Aorta (tissue), 5 donors: ENCODE measurements at places on chromosomes 4 and X.

GRCh38 chr4:156197216-156197615, 243.6 kb upstream of the CTSO start:
- no peak for DNase-seq

GRCh38 chrX:7146703-7147412, 654 bp upstream of the STS start:
- no peak for DNase-seq

DNA sequence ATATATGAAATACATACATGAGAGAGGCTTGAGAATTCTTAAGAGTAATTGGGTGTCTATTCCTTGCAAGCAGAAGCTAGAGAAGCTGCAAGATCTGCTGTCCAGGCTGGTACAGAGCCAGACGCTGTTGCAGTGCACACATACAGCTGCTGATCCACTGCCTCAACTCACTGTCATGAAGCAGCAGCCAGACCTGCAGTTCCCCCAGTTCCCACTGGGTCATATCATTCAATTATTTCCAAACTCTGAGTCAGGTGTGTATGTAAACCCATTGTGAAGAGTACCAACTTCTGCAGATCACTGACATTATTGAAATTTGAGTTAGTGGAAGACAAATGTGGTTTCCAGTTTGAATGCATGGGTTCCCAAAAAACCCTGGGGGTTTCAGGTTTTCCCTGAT, 1212.8 kb upstream of the ADGRL3 start:
- DNase-seq: no peak

DNA sequence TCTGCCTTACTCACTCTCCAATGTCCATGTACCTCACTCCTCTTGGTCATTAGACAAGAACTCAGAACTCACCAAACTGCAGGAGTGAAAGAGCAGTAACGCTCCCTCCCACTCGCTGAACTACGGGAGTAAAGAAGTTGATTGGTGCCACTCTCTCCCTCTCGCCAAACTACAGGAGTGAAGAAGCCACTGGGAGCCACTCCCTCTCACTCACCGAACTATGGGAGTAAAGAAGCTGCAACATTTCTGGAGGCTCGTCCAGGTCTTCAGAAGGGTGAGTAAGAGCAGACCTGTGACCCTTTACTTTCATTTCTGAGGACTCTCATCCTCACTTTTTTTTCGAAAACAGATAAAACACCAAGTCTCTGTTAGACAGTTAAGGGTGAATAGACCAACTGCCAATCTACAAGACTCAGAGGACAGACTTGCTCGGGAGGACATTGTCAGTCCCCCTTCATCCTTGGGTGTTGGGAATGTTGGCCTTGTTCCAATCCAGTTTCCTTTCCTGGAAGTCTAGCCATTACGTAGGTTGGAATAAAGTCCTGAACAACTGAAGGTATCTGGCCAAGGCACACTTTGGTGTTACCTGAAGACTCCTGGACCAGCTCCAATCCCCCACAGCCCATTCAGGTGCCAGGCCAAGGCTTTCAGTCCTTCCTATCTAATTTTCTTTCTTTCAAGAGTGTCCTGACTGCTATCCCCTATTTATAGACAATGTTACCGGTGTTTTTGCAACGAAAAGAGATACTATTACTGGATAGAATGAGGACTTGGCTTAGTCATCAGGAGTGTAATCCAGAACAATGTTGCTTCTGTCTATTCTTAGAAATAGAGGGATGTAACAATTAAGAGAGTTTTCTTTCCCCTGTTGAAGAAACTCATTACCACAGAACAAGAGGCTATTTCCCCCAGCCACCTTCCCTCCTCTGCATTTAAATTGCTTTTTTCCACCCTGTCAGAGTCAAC, 11.0 kb upstream of the COL25A1 start:
- no peak for DNase-seq

DNA sequence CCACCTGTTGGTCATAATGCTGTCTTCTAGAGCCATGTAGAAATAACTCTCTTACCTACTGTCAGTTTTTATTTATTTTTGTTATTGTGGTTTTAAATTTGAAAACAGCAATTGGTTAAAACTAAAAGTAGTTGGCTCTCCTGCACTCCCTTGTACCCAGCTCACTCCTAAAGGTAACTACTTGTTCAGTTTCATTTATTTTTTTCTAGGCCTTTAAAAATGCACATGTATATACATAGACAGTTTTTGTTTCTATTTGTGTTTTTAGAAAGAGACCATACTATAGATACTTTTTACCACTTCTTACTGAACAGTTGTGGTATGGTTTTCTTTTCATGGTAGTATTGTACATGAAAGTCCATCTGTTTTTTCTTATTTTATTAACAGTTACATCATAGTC, 16.8 kb downstream of the SMAD1 start:
- no peak for DNase-seq

DNA sequence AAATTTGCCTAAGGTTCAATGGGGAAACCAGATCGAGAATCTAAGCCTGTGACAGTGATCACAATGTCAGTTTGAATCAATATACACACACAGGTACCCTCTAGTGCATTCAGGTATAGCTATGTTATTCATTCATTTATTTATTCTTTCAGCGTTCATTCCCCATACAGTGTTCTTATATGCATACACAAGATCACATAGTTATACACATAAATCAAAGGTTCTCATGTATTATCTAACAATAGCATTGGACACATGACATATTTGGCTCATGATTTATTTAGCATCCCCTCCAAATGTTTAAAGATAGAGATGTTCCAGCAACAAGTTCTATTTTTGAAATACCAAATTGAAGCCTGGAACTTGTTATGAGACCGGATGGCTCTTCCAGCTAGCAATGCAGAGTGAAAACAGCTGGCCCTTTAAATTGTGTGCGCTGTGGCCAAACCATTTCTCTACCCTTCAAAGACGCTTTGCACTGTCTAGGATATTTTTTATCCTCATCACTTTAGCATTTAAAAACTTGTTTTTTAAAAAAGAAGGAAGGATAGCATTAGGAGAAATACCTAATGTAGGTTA, 131.0 kb downstream of the ATXN3L start:
- DNase-seq: no peak

GRCh38 chrX:112734290-112734689, 54.6 kb upstream of the LHFPL1 start:
- DNase-seq: no peak

DNA sequence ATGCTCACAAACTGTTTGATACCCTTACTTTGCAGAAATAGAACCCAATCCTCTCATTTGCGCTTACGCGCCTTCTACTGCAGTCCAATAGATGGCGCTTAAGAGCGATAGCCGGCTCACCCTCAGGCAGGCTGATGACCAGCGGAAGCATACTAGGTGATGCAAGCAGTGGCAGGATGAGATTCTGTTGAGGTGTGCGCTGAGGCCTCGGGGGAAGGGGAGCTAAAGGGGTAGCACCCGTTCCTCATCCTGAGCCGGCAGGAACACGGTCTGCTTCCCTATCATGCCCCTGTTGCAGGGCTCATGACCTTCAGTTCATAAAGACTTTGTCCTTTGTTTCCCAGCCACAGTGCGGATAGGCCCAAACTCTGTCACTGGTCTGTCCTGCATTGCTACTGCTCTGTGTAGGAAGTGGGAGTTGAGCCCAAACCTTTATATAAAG, 628.9 kb downstream of the TLL1 start:
- peak; percentile 21 for DNase-seq
